ENCODE measurements at places on chromosomes 7 and 10.

- no peak for DNase-seq
These were observed 2.4 kb upstream of the CD36 start for GRCh38 chr7:80635998-80636397.

DNA sequence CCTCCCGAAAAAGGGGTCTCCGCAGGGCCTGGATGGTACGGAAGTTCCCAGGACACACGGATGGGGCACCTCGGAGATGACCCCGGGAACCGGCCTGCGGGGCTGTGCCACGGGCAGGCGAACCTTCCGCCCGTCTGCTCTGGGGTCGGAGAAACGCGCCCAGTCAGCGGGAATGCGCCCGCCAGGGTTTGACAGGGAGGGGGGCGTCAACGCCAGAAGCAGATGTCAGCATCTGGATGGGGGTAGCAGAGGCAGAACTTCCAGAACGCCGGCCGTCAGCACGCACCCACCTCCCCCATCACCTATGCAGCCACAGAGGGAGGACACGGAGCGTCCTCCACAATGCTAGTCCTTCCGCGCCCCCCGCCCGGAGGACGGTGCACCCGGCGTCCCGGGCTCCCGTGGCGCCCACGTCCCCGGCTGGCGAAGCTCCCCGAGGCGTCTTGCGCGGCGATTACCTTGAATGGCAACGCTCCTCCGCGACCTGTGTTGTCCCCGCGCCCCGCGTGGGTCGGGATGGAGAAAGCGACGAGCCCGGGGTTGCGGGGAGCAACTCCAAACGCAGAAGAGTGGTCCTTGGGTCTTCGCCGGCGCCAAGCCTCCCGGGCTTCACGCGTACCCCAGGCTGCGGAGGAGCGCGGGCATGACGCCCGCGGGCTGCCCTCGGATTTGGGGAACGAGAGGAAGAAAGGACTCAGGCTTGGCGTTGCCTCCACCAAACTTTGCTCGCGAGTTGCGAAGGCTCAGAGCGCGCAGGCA, 561 bp downstream of the FGFR2 start:
- DNase-seq = peak; percentile 48

DNA sequence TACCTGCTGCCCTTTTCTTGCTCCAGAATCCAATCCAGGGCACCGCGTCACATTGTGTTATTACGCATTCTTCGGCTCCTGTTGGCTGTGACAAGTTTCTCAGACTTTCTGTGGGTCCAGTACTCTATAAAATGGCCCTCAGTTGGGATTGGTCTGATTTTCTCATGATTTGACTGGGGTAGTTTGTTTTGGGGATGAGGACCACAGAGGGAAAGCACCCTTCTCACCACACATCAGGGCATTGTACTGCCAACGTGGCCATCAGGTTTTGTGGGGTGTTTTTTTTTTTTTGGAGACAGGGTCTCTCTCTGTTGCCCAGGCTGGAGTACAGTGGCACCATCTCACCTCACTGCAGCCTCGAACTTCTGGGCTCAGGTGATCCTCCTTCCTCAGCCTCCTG, 17.0 kb upstream of the ORAI2 start:
- DNase-seq = no peak

DNA sequence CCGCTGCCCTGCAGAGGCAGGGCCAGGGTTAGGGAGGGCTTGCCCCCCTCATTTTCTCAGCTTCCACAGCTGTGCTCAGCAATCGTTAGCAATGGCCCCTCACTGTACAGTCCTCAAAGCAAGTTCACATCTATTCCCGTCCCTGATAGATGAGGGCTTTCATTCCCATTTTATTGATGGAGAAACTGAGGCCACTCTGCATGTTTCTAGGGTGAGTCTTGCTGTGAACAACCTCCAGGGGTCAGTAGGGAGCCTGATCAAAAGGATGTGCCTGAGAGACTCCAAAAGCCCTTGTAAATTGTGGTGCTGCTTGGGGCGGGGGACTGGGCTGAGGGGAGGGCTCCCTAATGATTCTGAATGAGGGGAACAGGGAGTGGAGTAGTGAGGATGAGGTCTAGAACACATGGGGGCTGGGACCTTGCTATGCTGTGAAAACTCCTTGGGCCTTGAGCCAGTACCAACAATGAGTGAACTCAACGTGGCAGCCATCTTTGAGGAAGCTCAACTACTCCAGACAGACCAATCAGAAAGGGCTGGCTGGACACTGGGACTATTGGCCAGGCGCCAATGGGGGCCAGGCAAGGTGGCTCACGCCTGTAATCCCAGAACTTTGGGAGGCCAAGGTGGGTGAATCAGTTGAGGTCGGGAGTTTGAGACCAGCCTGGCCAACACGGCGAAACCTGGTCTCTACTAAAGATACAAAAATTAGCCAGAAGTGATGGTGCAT, 6.7 kb upstream of the GRIFIN start:
- DNase-seq = peak; percentile 45

Measured in SJCRH30 (cell line).